ENCODE measurements at places on chromosomes 16 and 17.

GRCh38 chr17:38613981-38614779, 8.4 kb upstream of the SRCIN1 start:
- no peak for DNase-seq

- DNase-seq = no peak
Observed at GRCh38 chr17:50470426-50470825, 1.7 kb upstream of the CHAD start.

- no peak for DNase-seq
Observed at GRCh38 chr16:89845417-89845816, 17.1 kb downstream of the SPIRE2 start.

DNA sequence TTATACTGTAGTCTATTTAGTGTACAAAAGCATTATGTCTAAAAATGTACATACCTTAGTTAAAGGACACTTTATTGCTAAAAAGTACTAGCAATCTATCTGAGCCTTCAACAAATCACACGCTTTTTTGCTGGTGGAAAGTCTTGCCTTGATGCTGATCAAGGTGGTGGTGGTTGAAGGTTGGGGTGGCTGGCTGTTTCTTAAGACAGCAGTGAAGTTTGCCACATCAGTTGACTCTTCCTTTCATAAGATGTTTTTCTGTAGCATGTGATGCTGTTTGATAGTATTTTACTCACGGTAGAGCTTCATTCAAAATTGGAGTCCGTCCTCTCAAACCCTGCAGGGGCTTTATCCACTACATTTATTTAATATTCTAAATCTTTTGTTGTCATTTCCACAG, 8.6 kb downstream of the ADGRG5 start:
- DNase-seq = no peak

GRCh38 chr17:3959295-3959899, 4.8 kb downstream of the ATP2A3 start:
- DNase-seq = no peak

Data from anterior cingulate cortex (tissue), 58 donors.